ENCODE measurements at places on chromosomes 1 and 21.

GRCh38 chr1:44553771-44554170 is 120.5 kb downstream of the TMEM53 start:
- DNase-seq, result peak; percentile 98

- DNase-seq, result no peak
Measured at GRCh38 chr21:33300701-33301631, 23.8 kb upstream of the IFNAR1 start.

GRCh38 chr21:31310750-31311149 is 33.3 kb downstream of the TIAM1 start:
- DNase-seq, result no peak

- no peak for DNase-seq
Measured at GRCh38 chr1:119631433-119632102, 16.5 kb downstream of the ZNF697 start.

GRCh38 chr1:219304227-219305226 is 130.8 kb downstream of the LYPLAL1 start:
- DNase-seq, result peak; percentile 33

GRCh38 chr1:29810121-29811120 is 574.1 kb downstream of the PTPRU start:
- no peak for DNase-seq
